Hematopoietic multipotent progenitor cell treated with erythropoietin and hydrocortisone succinate and interleukin-3 and kit ligand, for 4 days (in vitro differentiated cells): ENCODE measurements at places on chromosomes 2 and 18.

DNA sequence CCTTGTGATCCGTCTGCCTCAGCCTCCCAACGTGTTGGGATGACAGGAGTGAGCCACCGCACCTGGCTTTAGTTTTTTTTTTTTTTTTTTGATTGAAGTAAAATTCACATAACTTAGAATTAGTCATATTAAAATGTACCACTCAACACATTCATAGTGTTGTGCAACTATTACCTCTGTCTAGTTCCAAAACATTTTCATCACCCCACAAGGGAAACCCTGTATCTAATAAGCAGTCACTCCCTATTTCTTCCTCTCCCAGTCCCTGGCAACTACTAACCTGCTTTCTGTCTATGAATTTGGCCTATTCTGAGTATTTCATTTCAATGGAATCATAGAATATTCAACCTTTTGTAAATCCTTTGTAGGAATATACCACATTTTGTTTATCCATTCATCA is 123.9 kb upstream of the FAM117B start:
- DNase-seq = no peak

- DNase-seq = peak; percentile 71
These were observed 127.6 kb upstream of the SPOPL start for GRCh38 chr2:138373993-138374408.

GRCh38 chr2:118492335-118492734 is 355.1 kb downstream of the EN1 start:
- peak; percentile 29 for DNase-seq

DNA sequence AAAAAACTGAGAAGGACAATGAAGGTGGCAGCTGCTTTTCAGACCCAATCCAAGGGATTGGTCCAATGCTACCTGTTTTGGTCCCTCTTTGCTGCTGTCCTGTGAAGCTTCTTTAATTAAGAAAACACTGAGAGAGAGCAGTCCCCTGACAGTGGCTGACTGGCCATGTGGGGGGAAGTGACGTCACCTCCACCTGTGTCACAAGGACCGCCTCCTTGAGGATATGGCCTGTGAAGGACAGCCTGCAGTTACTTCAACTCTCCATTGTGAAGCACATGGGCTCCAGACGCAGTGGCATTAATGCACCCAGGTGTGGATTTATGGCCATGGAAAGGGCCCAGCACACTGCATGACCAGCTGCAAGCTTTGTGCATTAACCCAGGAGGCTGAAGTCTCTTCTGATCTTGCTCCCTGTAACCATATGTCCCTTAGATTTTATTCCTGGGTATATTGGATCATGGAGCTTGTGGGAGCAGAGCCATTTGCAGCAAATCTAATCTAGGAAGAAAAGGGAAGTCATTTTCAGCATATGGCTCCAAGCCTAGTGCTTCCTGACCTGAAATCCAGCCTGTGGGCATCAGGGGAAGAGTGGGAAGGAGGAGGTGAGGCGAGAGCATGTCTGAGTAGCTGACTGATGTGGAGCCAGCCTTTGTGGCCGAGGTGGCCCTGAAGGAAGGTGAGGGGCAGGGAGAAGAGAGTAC is 32.2 kb downstream of the KIF5C start:
- no peak for DNase-seq

DNA sequence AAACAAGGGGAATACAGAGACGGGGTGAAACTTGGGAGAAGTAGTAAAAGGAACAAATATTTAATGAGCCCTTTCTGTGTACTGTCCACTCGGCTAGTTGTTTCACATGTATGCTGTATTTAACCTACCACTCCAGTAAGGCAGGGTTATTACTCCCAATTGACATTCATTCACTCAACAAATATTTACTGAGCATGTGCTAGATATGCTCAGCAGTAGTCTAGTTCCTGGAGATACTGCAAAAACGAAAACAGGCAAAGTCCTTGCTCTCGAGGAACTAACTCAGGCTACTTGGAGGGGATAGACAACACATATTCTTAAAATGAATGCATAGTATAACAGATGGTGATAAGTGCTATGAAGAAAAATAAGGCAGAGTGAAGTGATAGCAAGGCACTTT is 207.3 kb downstream of the SS18 start:
- DNase-seq = no peak

DNA sequence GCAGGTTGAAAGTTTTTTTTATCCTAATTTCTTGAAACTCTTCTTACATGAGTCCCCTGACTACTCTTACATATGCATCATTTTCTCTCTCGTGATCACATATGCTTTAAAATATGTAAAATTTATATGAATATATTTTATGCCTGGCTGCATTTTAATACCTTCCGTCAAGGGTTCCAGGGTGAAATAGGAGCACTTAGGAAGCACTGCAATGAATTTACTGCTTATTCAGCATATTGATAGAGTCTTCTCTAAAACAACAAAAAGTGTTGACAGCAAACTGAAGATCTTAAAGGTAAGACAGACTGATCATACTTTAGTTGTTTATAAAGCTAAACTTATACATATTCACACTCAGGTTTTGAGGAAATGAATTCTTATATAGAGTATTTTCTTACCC is 1191.6 kb upstream of the CRIM1 start:
- no peak for DNase-seq

- no peak for DNase-seq
These were observed 33.7 kb upstream of the ACVR2A start for GRCh38 chr2:147810883-147811765.

GRCh38 chr2:79832511-79833234 is 319.8 kb downstream of the CTNNA2 start:
- no peak for DNase-seq

DNA sequence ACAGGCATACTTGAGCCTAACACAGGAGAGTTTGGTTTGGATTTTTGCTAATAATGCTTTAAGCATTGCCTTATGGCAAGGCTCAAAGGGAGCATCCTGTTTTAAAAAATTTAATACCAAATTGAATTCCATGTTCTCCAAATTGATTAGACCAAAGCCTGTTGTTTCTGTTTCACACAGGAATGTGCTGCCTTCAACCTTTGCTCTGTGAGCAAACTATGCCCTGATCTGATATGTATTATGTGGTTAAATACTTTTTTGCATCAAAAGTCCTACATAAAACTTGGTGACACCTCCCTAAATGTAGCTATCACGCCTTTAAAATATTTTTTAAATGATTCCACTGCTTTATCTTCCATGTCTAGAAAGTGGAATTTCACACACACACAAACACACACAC is 691.4 kb downstream of the CPS1 start:
- no peak for DNase-seq

GRCh38 chr18:43181711-43182110 is 66.2 kb upstream of the RIT2 start:
- no peak for DNase-seq

- no peak for DNase-seq
These were observed 99.6 kb downstream of the SGPP2 start for GRCh38 chr2:222523783-222524544.

DNA sequence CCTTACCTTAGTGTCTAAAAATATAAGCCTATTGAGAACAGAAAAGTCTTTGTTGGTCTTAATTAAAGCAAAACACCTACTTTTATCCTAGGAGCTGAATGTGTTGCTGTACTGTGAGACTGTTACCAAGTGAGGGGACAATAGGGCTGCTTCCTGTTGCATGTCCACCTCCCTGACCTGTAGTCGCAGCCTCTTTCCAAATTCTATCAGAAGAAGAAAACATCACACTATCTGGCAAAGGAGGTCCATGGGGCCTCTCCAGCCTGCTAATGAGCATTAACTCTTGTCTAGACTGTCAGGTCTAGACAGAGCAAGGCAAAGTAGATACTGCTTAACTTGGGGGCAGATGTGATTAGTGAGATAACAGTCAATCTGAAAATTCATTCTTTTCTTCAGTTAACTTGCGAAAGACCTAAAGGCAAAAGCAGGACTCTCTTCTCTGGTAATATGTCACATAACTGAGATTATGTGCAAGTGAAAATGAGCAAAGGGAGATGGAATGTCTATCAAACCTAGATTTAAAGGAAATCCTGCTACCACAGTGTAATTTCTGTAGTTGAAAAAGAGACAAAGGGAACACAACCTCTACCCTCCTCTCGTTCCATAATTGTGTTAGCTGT is 66.9 kb downstream of the CDH20 start:
- DNase-seq = no peak
